ENCODE measurements at places on chromosomes 4 and X.

GRCh38 chrX:109889289-109890006 is 113.5 kb upstream of the TMEM164 start:
- H3K36me3 ChIP-seq, result no peaks in the 10 kb centered on the region
- H3K27me3 ChIP-seq, result no peaks in the 10 kb centered on the region
- no peak for DNase-seq
- no peak overlapping the region for H3K4me3 ChIP-seq

GRCh38 chr4:64940698-64941097 is 531.4 kb upstream of the TECRL start:
- DNase-seq, result no peak
- H3K27me3 ChIP-seq, result no peaks in the 10 kb centered on the region
- H3K4me1 ChIP-seq, result no peaks in the 10 kb centered on the region
- no peak overlapping the region for H3K27ac ChIP-seq
- no peak overlapping the region for H3K4me3 ChIP-seq

DNA sequence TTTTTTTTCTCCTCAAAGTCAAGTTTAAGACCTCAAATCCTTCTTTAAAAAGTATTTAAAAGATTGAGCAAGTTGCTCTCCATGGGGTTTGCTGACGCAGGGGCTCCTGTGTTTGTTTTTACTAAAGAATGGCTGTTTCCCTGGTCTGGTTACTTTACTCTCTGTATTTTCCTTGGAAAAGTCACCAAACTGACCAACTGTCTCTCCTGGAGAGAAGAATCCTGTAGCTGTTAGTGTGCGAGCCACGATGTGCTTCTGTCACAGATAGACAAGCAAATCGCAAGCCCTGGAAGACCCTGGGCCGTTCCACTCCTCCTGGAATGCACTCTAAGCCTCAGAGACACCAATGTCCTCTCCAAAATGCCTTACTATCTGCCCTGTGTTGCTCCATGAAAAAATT is 212.1 kb downstream of the CHIC2 start:
- no peaks in the 10 kb centered on the region for H3K4me1 ChIP-seq
- no peak for DNase-seq
- no peaks in the 10 kb centered on the region for H3K36me3 ChIP-seq
- H3K27ac ChIP-seq, result peak overlapping the region; percentile 53

DNA sequence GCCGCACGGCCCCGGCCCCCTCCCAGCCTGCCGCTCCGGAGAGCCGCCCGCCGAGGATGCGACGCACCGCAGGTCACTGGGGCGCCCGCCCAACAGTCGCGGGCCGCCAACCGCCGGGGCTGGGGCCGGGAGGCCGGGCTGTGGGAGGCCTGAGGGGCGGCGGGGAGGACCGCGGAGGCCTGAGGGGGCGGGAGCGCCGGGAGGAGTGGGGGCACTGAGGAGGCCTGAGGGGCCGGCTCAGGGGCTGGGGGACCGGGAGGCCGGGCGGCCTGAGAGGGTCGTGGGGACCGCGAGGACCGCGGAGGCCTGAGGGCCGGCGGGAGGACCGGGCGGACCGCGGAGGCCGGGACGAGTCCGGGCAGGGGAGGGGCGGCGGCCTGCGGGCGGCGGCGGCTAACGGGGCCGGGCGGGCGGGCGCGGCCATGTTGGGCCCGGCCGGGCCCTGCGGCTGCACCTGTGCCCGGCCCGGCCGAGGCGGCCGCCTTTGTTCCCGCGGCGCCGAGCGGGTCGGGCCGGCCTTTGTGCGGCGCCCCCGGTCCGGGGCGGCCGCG is 353 bp downstream of the NSD2 start:
- peaks cover 34% of the 10 kb centered on the region for H3K4me1 ChIP-seq
- H3K4me3 ChIP-seq, result peak overlapping the region; percentile 92
- peak overlapping the region; percentile 94 for H3K27ac ChIP-seq
- no peak for DNase-seq

- DNase-seq, result no peak
- peaks cover 3% of the 10 kb centered on the region for H3K4me1 ChIP-seq
- H3K27ac ChIP-seq, result no peak overlapping the region
These were observed 207.9 kb downstream of the FRAS1 start for GRCh38 chr4:78265006-78265405.

DNA sequence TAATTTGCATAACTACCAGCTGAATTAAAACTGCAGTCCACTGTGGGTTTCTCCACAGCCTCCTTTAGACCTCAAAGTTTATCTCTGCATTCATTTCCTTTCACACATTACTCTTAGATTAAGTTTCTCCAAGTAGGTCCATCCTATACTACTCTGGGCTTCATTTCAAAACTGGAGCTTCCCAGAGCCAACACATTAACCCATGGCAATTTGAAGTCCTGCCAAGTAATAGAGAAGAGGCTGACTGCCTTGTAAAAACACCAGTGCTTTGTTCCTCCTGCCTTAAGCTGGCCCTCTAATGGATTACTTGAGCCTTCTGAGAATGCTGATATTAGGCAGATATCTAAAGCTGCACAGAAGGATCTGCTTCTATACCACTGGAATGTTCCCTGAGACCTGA is 997.2 kb upstream of the SLIT2 start:
- H3K36me3 ChIP-seq, result no peaks in the 10 kb centered on the region
- H3K4me1 ChIP-seq, result no peaks in the 10 kb centered on the region
- no peak for DNase-seq
- H3K27ac ChIP-seq, result no peak overlapping the region

- H3K27ac ChIP-seq, result no peak overlapping the region
- peaks cover 57% of the 10 kb centered on the region for H3K36me3 ChIP-seq
- H3K4me3 ChIP-seq, result no peak overlapping the region
- no peaks in the 10 kb centered on the region for H3K4me1 ChIP-seq
- H3K27me3 ChIP-seq, result no peaks in the 10 kb centered on the region
These were observed 26.7 kb downstream of the TMEM192 start for GRCh38 chr4:165085946-165086345.

DNA sequence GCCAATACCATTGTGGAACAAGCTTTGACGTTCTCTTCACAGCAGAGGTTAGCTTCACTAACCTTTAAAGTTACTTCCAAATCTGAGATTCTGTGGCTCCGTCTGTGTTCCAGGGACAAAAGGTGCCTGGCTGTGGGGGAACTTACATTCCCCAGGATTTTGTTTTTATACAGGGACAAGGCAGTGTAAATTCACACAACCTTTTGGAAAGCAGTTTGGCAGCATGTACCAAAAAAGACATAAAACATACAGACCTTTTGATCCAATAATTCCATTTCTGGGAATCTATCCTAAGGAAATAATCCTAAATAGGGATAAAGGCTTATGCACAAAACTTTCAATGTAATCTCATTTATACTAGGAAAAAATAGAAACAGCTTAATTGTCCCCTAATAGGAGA is 8.9 kb upstream of the C1QTNF7 start:
- DNase-seq, result no peak
- H3K27me3 ChIP-seq, result no peaks in the 10 kb centered on the region
- H3K4me3 ChIP-seq, result no peak overlapping the region
- peaks cover 11% of the 10 kb centered on the region for H3K4me1 ChIP-seq

- no peak for DNase-seq
- no peaks in the 10 kb centered on the region for H3K4me1 ChIP-seq
- peaks cover 4% of the 10 kb centered on the region for H3K36me3 ChIP-seq
- H3K27ac ChIP-seq, result no peak overlapping the region
- no peaks in the 10 kb centered on the region for H3K27me3 ChIP-seq
These were observed 163.3 kb downstream of the ATRX start for GRCh38 chrX:77622672-77623071.

- peaks cover under 1% of the 10 kb centered on the region for H3K27me3 ChIP-seq
- H3K4me1 ChIP-seq, result peaks cover 4% of the 10 kb centered on the region
- no peak for DNase-seq
These were observed 4.9 kb upstream of the PCGF3 start for GRCh38 chr4:700587-701264.

DNA sequence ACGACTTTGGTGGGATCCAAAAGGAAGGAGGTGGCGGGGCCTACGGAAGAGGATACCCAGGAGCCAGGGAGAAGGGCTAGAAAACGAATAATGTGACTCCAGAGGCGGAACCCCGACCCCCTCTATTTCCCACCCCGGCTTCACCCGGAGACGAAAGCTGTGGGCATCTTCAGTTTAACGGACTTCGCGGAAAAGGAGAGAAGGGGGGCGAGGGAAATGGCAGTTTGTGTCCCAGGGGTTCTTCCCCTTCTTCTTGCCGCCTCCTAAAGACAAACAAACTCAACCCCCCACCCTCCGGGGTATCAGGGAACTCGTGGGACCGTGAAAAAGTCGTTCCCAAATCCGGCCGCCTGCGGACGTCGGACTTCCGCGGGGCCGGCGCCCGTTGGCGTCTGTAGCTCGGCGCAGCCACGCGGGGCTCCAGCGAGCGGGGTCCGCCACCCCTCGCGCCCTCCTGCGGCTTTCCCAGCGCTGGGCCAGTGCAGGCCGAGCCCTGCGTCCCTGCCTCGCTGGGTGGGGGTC is 3.6 kb upstream of the LEF1 start:
- peaks cover 43% of the 10 kb centered on the region for H3K4me1 ChIP-seq
- DNase-seq, result no peak
- peaks cover 96% of the 10 kb centered on the region for H3K27me3 ChIP-seq

GRCh38 chr4:43682551-43682950 is 766.1 kb downstream of the KCTD8 start:
- DNase-seq, result no peak
- H3K27ac ChIP-seq, result no peak overlapping the region
- H3K4me3 ChIP-seq, result no peak overlapping the region
- no peaks in the 10 kb centered on the region for H3K4me1 ChIP-seq

- H3K36me3 ChIP-seq, result no peaks in the 10 kb centered on the region
- no peak overlapping the region for H3K27ac ChIP-seq
- H3K4me3 ChIP-seq, result no peak overlapping the region
- DNase-seq, result no peak
- no peaks in the 10 kb centered on the region for H3K4me1 ChIP-seq
- H3K27me3 ChIP-seq, result no peaks in the 10 kb centered on the region
These were observed 230.2 kb downstream of the NLGN4X start for GRCh38 chrX:5998456-5998855.

GRCh38 chr4:56424697-56425514 is 10.5 kb downstream of the PPAT start:
- H3K36me3 ChIP-seq, result no peaks in the 10 kb centered on the region
- DNase-seq, result no peak
- H3K4me1 ChIP-seq, result peaks cover 13% of the 10 kb centered on the region
- H3K27me3 ChIP-seq, result no peaks in the 10 kb centered on the region

GRCh38 chr4:8007581-8007980 is 67.9 kb upstream of the AFAP1 start:
- H3K36me3 ChIP-seq, result peaks cover 10% of the 10 kb centered on the region
- no peaks in the 10 kb centered on the region for H3K27me3 ChIP-seq
- no peak for DNase-seq
- no peak overlapping the region for H3K4me3 ChIP-seq

DNA sequence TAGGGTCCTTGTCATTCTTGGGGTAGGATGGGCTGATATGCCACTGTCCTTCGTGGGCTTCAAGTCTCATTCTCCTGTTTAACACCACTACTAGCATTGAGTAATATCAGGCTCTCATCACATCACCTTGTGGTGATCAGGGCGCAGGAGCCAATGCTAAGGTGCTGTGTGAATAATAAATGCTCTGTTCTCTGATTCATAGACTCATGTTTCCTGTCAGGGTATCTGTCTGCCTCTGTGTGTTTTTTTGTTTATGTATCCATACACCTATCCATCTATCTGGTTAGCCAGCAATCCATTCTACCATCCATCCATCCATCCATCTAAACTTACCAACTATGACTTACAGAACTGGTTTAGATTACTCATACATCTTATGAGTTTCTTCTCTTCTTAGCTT is 525.1 kb upstream of the ATOH1 start:
- no peak overlapping the region for H3K4me3 ChIP-seq
- H3K36me3 ChIP-seq, result no peaks in the 10 kb centered on the region
- no peak for DNase-seq
- H3K4me1 ChIP-seq, result no peaks in the 10 kb centered on the region
- H3K27ac ChIP-seq, result no peak overlapping the region

GRCh38 chrX:39019056-39019455 is 217.8 kb downstream of the MID1IP1 start:
- H3K4me3 ChIP-seq, result no peak overlapping the region
- no peak for DNase-seq
- no peaks in the 10 kb centered on the region for H3K27me3 ChIP-seq
- H3K27ac ChIP-seq, result no peak overlapping the region
- H3K36me3 ChIP-seq, result no peaks in the 10 kb centered on the region

GRCh38 chr4:109213056-109213455 is 89.4 kb downstream of the COL25A1 start:
- no peak overlapping the region for H3K27ac ChIP-seq
- no peaks in the 10 kb centered on the region for H3K4me1 ChIP-seq
- no peaks in the 10 kb centered on the region for H3K36me3 ChIP-seq
- H3K27me3 ChIP-seq, result no peaks in the 10 kb centered on the region
